ENCODE measurements at places on chromosomes 5 and 9. TPM values are rescaled to one million over a fixed set of nuclear protein-coding genes. Genes with fewer than 3 reads are reported as not detected.

DNA sequence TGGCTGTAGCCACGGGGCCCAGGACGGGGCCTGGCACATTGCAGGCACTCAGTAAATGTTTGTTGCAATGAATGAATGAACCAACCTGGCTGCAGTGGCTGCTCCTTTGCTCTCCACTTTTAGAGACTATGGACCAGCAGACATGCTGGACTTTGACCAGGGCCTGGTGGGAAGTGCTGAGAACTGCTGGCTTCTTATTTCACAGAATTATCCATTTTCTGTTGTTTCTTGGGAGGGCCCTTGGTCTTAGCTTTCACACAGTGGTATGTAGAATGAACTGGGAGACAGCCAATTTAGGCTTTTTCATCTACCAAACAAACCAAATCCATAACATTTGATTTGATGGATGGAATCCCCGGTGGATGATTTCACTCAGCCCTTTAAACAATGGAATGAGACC is 78.0 kb upstream of the LHFPL2 start:
- H3K27ac ChIP-seq = no peak overlapping the region
- H3K4me3 ChIP-seq = no peak overlapping the region
- DNase-seq = no peak
- no peaks in the 10 kb centered on the region for H3K4me1 ChIP-seq

GRCh38 chr5:149127394-149127955 is 13.8 kb upstream of the ABLIM3 start:
- no peaks in the 10 kb centered on the region for H3K4me1 ChIP-seq
- no peak overlapping the region for H3K4me3 ChIP-seq
- no peak for DNase-seq

DNA sequence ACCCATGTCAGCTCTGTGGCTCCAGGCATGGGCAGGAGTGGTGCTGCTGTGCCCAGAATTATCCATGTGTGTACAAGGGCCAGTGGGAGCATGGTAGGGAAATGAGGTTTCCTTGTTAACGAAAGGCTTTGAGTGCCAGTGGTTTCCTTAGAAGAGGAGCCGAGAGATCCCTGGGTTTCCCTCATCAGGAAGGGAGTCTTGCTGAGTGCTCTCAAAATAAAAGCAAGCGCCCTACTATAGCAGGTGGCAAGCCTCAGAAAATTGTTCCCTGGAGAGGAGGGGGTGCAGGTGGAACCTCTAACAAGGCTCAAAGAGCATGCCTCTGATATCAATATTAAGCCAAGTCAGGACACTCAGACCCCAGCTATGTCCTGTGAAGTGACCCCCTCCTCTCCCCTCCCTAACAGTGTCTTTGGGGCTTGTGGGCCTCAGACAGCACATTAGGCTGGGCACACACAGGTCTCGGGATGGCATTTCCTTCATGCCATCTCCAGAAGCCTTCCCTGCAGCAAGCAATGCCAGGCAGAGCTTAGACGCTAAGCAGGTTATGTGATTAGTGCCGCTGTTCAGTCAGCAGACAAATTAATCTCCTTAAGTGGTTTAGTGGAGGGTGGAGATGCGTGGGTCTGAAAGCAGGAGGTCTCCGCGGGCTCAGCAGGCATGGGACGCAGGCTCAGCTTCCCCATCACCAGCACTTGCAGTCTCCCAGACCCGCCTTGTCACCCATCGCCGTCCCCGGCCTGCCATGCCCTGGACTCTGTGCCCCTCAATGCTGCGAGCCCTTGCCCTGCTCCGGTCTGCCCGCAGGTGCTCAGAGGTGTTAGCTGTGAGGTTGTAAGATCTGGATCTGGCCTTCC is 60.0 kb upstream of the RARS1 start:
- no peak for DNase-seq
- no peaks in the 10 kb centered on the region for H3K4me1 ChIP-seq
- no peak overlapping the region for H3K27ac ChIP-seq
- H3K27me3 ChIP-seq = no peaks in the 10 kb centered on the region
- H3K36me3 ChIP-seq = no peaks in the 10 kb centered on the region

DNA sequence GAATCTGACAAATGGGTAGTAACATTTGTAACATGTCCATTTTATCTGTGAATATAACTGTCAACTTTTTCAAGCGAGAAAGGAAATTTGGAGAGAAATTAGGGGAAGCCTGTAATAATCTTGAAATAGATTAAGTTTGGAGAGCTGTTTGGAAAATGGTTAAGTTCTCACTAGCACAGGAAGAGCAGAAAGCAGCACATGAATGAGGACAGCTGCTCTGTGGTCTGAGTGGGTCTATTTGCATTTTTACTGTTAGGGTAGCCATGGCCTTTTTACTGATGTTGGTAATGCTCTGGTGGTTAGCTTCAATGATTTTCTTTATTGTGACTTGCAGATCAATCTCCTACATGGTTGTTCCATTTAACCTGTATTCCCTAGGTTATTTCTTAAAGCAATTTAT is 144.5 kb upstream of the GDNF start:
- no peaks in the 10 kb centered on the region for H3K36me3 ChIP-seq
- no peak overlapping the region for H3K27ac ChIP-seq
- no peak for DNase-seq
- no peaks in the 10 kb centered on the region for H3K27me3 ChIP-seq
- H3K4me1 ChIP-seq = no peaks in the 10 kb centered on the region
- H3K4me3 ChIP-seq = no peak overlapping the region

GRCh38 chr5:6468104-6468503 is 19.4 kb downstream of the UBE2QL1 start:
- DNase-seq = no peak
- H3K4me1 ChIP-seq = no peaks in the 10 kb centered on the region
- no peak overlapping the region for H3K4me3 ChIP-seq
- H3K27ac ChIP-seq = no peak overlapping the region

The MPDZ gene
- 2.3 TPM for total RNA-seq

The SAXO1 gene
- total RNA-seq = not detected

DNA sequence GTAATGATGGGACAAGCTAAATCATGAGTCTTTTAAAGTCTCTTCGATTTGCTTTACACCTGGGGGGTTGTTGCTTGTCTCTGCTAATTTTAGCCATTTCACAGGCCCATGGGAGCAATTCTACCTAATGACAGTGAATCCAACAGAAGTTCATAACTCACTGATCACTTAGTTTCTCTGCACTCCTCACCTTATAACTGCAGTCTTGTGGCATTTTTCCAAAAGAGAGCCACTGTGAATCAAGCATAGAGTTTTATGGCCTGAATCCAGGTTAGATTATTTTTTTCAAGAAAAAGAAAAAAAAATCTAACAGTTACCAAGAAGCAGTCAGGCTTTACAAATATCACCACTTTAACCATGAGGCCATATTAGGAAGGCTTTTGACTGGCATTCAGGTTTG is 1.5 kb upstream of the IL7R start:
- DNase-seq = no peak
- no peaks in the 10 kb centered on the region for H3K27me3 ChIP-seq
- no peak overlapping the region for H3K4me3 ChIP-seq
- H3K4me1 ChIP-seq = no peaks in the 10 kb centered on the region

DNA sequence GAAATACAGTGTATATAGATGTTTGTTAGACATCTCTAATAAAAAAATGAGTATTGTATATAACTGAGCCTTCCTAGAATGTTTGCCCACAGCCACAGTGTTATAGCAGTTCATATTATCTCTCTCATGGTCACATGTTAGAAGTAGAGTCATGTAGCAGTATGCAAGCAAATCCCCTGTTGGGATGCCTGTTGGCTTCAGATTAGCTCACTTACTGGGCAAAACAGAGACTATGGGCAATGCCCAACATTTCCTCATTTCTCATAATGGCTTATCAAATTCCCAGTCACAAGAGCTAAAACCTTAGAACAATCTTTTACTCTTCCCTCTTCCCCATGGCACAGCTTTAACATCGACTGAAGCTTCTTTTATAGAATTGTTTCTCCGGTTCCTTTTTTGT is 27.0 kb upstream of the PDCD1LG2 start:
- DNase-seq = no peak
- no peaks in the 10 kb centered on the region for H3K27me3 ChIP-seq
- no peak overlapping the region for H3K27ac ChIP-seq
- no peak overlapping the region for H3K4me3 ChIP-seq

DNA sequence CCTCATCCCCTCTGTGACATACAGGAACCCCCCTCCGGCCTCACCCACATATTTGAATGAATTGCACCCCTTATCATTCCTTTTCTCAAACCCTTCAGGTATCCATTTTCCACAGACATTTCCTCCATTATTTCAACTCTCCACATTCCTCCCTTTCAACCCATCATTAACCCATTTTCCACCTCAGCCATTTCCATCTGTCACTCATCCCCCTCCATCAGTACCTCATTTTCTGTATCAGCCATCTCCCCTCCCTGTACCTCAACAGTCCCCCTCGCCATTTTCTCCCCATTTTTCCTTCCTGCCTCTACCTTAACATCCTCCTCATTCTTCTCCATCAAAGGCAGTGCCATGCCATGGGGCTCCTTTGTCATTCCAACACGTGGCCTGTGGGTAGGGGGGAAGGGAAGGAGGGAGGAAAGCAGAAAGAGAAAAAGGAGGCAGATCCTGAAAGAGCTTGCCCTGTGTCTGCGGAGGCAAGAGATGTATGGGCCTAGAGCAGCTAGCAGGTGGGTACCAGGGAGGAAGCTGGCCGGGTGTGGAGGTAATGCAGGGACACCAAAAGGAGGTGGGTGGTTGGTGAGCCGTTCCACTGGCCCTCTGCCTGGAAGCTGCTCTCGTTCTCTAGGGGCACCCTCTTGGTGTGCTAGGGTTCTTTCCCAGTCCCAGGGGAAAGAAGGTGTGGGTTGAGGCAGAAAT is 1.5 kb downstream of the DNAJB5 start:
- no peaks in the 10 kb centered on the region for H3K36me3 ChIP-seq
- DNase-seq = no peak
- H3K27me3 ChIP-seq = no peaks in the 10 kb centered on the region
- H3K4me1 ChIP-seq = no peaks in the 10 kb centered on the region

DNA sequence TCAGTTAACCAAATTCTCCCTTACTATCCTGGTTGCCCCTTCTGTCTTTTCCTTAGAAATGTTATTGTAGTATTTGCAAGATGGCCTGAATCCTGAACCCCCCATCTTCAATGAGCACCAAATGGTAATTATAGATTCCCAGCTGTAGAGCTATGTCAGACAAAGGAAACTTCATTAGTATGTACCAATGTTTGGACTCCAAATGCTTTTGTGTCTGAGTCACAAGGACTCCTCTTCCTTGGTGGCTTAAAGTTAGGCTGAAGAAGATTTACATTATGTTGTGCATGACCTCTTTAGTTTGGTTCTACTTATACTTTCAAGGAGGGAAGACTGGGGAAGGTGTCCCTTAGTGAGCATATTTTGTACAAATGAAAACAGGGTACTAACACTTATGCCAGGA is 105.9 kb upstream of the CDKN2B start:
- H3K27ac ChIP-seq = peak overlapping the region; percentile 11
- H3K27me3 ChIP-seq = no peaks in the 10 kb centered on the region
- no peak for DNase-seq
- H3K36me3 ChIP-seq = no peaks in the 10 kb centered on the region
- no peaks in the 10 kb centered on the region for H3K4me1 ChIP-seq
- H3K4me3 ChIP-seq = peak overlapping the region; percentile 3

The SLC6A3 gene
- not detected for total RNA-seq

DNA sequence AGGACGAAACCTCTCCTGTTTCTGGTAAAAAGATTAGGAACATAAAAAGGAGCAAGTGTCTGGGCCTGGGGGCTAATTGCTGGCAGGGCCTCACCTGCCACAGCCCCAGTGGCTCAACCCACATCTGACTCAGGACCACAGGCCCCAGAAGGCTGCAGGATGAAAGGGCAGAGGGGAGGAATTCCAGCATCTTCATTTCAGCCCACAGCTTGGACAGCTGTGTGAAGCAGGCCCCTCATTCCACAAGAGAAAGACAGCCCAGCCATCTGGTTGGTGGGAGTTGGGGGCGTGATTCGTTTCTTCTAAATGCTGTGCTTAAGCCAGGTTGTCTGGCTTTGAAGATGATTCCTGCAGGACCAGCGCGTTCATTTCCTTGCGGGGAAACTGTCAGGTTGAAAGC is 29.1 kb downstream of the NKX2-5 start:
- H3K36me3 ChIP-seq = no peaks in the 10 kb centered on the region
- no peak for DNase-seq
- H3K27ac ChIP-seq = no peak overlapping the region
- H3K27me3 ChIP-seq = no peaks in the 10 kb centered on the region
- H3K4me3 ChIP-seq = no peak overlapping the region

DNA sequence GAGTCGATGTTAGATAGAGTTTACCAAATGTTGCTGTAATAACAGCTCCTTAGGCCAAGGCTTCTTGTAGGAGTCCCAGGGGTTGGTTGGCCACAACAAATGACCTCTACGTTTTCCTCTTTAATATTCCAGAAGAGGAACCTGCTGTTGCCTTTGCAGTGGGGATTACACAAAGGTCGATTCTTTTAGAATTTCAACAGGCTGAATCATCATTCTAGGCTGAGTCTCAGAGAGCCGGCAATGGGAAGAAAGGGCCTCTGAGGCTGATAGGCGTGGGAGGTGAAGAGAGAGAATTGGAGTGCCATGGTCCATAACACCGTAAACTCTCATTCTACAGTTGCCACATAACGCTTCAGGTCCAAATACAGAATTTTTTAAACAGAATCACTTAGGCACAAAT is 405.9 kb upstream of the DAP start:
- no peaks in the 10 kb centered on the region for H3K27me3 ChIP-seq
- no peak overlapping the region for H3K27ac ChIP-seq
- H3K4me1 ChIP-seq = no peaks in the 10 kb centered on the region
- no peaks in the 10 kb centered on the region for H3K36me3 ChIP-seq
- no peak overlapping the region for H3K4me3 ChIP-seq
- DNase-seq = no peak

DNA sequence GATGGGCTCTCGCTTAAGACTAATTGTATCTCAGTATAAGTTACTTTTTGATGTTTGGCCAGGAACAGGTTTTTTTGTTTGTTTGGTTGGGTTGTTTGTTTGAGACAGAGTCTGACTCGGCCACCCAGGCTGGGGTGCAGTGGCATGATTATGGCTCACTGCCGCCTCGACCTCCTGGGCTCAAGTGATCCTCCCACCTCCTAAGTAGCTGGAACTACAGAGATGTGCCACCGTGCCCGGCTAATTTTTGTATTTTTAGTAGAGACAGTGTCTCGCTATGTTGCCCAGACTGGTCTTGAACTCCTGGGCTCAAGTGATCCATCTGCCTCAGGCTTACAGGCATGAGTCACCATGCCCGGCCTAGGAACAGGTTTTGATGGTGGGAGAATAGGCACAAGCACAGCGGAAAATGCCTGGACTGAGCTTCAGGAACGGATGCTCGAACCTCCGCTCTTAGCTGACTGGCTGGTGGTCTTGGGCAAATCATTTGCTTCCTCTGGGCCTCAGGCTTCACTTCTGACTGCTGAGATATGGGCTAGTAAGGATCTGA is 11.4 kb upstream of the SYNPO start:
- no peaks in the 10 kb centered on the region for H3K27me3 ChIP-seq
- H3K36me3 ChIP-seq = no peaks in the 10 kb centered on the region
- H3K4me1 ChIP-seq = no peaks in the 10 kb centered on the region
- no peak for DNase-seq
- H3K4me3 ChIP-seq = no peak overlapping the region

The C1QTNF2 gene
- total RNA-seq = 1.0 TPM

DNA sequence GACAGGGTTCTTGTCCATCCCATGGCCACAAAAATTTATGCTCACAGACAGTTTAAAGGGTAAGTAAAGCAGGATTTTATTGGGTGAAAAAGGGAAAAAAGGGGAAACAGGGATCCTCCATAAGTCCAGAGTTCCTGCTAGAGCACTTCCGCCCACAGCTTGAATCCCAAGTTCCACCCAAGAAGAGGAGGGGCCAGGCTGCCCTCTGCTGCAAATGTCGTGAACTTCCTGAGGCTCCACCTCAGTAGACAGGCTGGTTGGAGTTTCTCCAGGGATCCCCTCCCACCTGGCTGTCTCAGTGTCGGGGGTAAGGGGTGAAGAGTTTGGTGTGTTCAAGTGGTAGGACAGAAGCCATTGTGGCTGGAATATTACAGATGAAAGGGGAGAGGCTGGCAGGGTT is 275.0 kb upstream of the SGCD start:
- no peak overlapping the region for H3K4me3 ChIP-seq
- H3K4me1 ChIP-seq = no peaks in the 10 kb centered on the region
- no peak overlapping the region for H3K27ac ChIP-seq
- DNase-seq = no peak

The CEMIP2 gene
- total RNA-seq = 72.7 TPM
